GM18507 (cell line): ENCODE measurements at places on chromosomes 5 and 9.

DNA sequence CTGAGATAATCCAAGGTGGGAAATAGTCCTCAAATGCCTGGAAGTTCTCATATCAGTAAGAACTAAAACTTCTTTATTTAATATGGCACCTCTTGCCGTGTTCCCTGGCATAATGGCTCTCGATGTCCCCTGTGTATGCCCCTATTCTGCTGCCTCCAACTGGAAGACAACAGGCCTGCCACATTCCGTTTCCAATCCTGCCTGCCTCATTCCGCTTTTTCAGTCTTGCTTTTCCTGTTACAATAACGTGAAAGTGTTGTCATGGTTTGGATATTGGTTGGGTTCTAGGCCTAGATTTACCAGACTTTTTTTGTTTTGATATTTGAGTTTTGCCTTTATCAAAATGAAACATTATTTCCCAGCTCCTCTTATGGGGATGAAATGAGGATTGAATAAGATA, 98.2 kb downstream of the FOCAD start:
- DNase-seq, result no peak

DNA sequence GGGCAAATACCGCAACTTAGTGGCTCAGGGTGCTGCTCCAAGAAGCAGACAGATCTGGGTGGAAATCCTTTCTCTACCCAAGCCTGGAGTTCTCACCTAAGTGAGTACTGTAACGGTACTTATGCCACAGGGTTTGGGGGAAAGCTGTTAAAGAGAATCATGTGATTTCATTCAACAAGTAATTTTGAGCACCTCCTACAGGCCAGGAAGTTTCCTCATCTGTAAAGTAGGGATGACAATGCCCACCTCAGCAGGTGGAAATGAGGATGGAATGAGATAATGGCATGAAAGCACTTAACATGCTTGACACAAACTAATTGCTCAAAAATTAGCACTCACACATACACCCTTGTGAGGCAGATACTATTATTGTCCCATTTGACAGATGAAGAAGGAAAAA, 114.1 kb downstream of the JAKMIP2 start:
- DNase-seq, result no peak

DNA sequence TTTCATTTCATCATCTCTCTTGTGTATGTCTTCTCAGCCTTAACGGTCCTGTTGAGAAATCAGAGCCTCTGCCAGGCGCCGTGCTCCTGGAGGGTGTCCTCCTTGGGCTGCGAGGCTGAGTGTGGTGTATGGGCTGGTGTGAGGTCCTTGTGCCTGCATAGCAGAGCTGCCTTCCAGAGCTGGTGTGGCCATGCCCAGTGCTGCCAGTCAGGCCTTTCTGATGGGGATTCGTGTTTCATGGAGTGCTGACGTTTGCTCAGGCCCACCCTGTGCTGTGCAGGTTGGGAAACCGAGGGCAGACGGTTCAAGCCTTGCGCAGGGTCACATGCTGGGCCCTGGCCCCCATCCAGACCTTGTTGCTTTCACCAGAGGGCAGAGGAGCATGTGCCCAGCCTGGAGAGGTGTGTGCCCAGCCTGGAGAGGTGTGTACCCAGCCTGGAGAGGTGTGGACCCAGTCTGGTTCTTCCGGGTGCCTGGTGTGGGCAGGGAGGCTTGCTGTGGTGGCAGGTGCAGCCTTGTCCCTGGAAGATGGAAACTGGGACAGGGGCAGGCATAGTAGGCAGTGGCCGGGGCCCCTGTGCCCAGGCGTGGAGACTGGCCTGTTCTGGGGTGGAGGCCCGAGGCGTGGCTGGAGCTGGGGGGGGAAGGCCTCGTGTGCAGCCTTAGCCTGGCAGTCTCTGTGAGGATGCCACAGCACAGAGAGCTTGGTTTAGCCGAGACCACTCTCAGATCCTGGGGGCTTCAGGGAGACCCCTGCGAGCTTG, 84.0 kb downstream of the RXRA start:
- no peak for DNase-seq

- DNase-seq, result no peak
Observed at GRCh38 chr5:27315363-27316270, 277.2 kb upstream of the CDH9 start.

- no peak for DNase-seq
Observed at GRCh38 chr9:99107421-99107820, 2.5 kb downstream of the TGFBR1 start.

DNA sequence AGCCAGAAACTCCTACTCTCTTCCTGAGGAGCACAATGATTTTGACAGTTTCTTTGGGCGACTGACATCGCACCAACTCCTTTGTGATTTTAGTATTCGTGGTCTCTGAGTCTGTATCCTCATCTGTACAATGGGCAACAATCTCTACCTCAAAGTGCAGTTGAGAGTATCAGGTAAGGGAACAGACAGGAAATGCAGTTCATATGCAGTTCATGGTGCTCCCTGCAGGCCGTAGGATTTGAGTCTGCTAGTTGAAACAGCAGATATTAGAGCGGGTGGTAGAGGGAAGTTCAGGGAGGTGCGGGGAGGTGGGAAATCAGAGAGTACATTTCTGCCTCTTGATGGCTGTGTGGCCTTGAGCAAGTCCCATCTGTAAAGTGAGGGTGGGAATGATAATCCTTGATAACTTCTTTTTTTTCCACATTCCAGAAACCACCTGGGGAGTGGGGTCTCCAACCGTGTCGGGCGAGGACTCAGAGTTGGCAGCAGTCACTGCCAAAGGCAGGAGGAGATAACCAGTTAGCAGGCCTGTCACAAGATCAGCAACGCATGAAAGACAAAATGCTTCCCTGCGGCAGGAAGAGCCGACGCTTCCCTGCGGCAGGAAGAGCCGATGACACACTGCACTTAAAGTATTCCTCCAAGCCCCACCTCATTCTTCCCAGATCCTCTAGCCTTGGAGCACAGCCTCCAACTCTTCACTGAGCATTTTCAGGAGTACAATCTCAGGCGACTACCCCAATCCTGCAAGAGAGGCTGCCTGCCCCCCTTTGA, 6.0 kb upstream of the NEK6 start:
- no peak for DNase-seq

DNA sequence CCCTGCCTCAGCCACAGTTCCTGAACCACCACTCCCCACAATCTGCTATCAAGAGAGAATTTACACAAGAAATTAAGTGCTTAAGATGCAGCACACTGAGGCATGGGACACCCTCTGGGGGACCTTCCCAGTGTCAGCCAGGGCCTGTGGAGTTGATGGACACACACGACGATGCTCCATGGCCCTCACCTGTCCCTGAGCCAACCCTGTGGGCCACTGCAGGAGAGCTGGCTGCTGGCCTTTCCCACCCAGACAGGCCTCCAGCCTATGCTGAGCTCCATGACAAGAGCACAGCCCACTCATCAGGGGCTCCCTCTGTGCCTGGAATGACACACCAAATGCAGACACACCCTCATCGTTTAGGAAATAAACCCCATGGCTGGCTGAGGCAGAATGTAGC, 124.6 kb downstream of the ADAMTS16 start:
- DNase-seq, result no peak

DNA sequence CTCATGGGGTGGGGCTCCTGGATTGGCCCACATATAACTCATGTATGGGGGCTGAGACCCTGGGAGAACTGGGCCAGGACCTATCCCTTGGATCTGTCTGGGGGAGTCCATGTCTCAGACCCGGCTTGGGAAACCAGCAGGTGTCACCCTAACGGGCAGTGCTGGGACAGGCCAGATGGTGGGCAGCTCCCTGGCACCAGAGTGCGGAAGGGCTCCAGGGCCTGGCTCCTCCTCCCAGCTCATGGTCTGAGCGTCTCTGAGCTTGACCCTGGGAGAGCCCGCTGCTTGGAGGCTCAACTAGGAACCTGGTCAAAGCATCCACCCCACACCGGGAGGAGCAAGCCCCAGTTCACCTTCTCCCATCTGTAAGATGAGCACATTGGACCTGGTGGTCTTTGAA, 15.5 kb upstream of the NCS1 start:
- no peak for DNase-seq

DNA sequence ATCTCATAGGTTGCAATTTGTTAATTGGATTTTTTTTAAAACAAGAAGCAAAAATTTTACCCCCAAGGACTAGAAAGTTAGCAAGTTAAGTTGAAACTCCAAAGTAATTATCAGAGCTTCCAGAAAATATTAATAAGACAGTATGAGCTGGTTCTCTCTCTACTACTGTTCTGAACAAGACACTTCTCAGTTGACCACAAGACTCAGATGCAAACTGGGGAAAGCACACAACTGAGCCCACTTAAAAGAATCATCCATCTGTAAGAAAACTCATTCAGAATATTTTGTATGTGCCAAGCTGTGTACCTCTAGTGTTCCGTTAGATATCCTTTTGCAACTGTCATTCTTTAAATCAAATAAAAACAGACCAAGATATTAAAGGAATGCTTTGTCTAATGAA, 60.0 kb downstream of the MAP1B start:
- DNase-seq, result no peak

GRCh38 chr9:5326893-5327548, 12.7 kb downstream of the RLN1 start:
- DNase-seq, result no peak

DNA sequence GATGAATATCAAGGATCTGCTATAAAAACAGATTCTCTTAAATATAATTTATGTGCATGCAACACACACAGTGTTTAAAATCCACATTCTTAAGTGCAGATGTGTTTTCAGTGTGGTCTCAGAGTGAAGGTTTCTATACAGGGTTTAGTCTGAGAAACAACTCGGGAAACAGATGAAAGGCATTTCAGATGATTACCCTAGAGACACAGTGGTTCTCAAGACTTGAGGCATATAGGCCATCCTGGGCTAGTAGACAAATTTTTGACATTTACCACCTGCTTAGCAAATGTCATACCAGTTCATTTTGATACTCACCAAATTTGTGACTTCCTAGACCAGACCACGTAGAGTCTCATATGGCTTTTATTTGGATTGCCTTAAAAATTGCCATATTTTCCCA, 216.5 kb downstream of the ARL15 start:
- no peak for DNase-seq

GRCh38 chr9:32783168-32783891, at the start of gene TMEM215:
TSS of gene TMEM215 (plus strand) at chr9:32783540. CDS start at chr9:32784184, 644 bp downstream.
- DNase-seq, result no peak

GRCh38 chr5:34959323-34959722, 30.0 kb downstream of the DNAJC21 start:
- no peak for DNase-seq

GRCh38 chr9:128818099-128818838, at the start of gene ENDOG:
TSS of gene ENDOG (plus strand) at chr9:128818500. CDS start at chr9:128818685, 185 bp downstream.
- DNase-seq, result peak; percentile 100

DNA sequence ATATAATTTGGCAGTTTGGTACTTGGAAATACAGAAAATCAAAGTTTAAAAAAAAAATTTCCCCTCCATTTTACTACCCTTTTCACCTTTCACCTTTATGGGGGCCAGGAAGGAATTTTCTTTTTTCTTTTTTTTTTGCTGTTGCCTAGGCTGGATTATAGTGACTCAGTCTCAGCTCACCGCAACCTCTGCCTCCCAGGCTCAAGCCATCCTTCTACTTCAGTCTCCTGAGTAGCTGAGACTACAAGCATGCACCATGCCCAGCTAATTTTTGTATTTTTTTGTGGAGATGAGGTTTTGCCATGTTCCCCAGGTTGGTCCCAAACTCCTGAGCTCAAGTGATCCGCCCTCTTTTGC, 9.1 kb downstream of the CHMP5 start:
- DNase-seq, result no peak

DNA sequence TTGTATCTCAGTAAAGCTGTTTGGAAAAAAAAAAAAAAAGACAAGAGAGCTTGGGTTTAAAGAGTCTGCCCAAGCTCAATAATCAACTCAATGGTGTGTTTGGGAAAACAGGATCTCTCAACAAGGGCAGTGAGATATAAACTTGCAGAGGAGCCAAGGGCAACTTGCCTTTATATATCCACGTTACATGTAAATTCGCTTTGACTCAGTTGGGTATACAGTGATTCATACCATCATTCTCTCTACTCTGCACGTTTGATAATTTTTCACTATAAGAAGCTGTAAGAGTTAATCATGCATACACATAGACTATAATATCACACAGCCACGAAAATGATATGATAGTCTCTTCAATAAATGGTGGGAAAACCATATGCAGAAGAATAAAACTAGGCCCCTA, 24.9 kb downstream of the ADAM19 start:
- DNase-seq, result no peak
